Frontal cortex (tissue), 4 donors: ENCODE measurements at places on chromosomes 2 and 18.

DNA sequence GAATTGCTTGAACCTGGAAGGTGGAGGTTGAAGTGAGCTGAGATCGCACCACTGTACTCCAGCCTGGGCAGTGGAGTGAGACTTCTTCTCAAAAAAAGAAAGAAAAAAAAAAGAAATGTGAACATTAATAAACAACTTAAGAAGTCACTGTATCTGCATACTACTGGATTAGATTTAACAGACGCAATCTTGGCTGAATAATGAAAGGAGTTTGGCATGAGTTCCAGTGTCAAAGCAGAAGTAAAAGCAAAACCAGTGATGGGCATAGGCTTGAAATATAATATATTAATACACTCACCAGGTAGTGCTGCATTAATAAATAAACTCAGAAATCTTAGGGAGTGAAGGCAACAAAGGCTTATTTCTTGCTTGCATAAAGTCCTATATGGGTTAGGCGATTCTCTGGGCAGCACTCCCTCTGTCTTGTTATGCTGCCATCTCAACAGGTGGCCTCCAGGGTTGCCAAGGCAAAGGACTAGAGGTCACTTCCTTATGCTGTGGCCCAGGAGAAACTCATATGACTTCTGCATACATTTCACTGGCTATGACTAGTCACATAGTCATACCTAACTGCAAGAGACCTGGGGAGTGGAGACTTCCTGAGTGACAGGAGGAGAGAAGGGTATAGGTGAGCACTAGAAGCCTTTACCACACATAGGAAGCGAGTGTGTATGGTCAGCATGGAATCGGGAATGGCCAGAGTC is 296.2 kb upstream of the SPRED2 start:
- no peak for DNase-seq

- peak; percentile 46 for DNase-seq
These were observed 37.5 kb downstream of the ACVR1 start for GRCh38 chr2:157838442-157839161.

- no peak for DNase-seq
These were observed 38.6 kb downstream of the SNORC start for GRCh38 chr2:232908695-232909094.

GRCh38 chr2:50491541-50492476 is 540.1 kb downstream of the NRXN1 start:
- DNase-seq = peak; percentile 24

- DNase-seq = no peak
These were observed 17.4 kb downstream of the FARP2 start for GRCh38 chr2:241373446-241373845.

GRCh38 chr18:45670281-45670962 is 53.6 kb upstream of the SLC14A1 start:
- DNase-seq = no peak

GRCh38 chr2:233972941-233973575 is 55.9 kb downstream of the TRPM8 start:
- DNase-seq = no peak

GRCh38 chr2:151315381-151315903 is 26.0 kb upstream of the NMI start:
- no peak for DNase-seq

GRCh38 chr2:75375646-75376582 is 176.6 kb upstream of the TACR1 start:
- no peak for DNase-seq

- DNase-seq = no peak
These were observed 90.3 kb upstream of the MAP3K20 start for GRCh38 chr2:172985139-172985892.

DNA sequence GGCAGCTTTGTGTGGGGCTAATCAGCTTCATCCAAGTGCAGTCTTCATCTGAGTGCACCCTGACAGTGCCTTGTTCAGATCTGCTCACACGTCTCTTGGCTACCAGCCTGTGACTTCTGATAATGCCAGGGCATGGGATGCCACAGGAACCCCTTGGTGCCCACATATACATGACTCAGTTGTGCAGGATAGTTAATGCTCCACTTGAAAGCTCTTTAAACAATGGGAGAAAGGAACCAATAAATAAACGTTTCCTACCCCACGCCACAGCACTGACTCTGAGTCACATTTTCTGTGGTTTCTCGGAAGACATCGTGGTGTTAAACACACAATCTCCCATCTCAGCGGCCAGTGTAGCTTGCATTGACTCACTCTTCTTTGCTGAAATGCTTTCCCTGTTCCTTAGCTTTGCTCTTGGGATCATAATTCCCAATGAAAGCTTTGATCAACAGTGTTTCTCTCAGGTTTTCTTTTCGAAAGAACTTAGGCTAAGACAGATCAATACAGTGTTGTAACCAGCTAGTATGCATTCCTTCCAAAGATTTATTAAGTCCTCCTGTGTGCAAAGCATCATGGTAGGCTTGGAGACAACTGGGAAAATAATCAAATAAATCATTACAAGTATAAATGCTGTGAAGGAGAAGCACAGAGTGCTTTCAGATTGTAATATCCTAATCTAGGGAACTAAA is 142.0 kb downstream of the COPS8 start:
- DNase-seq = no peak

DNA sequence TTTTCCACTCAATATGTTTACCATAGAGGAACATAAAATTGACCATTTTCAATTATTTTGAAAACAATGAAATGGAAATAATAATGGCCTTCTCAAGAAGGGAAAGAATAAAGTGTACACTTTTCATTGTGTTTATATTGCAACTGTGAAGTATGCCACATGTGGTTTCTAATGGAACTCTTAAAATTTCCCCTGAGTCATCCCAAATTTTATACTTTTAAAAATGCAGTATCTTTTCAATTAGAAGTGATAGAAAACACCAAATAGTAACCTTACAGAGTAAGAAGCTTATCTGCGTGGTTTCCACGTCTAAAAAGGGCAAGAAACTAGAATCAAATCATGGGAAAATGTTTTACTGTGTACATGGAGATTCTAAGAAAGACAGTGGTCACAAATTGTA is 70.0 kb downstream of the SCG2 start:
- no peak for DNase-seq

- no peak for DNase-seq
These were observed 115.0 kb upstream of the GLS start for GRCh38 chr2:190765386-190766173.

GRCh38 chr2:12363569-12363968 is 353.2 kb upstream of the TRIB2 start:
- no peak for DNase-seq

GRCh38 chr2:134107402-134107801 is 146.5 kb upstream of the MGAT5 start:
- no peak for DNase-seq

DNA sequence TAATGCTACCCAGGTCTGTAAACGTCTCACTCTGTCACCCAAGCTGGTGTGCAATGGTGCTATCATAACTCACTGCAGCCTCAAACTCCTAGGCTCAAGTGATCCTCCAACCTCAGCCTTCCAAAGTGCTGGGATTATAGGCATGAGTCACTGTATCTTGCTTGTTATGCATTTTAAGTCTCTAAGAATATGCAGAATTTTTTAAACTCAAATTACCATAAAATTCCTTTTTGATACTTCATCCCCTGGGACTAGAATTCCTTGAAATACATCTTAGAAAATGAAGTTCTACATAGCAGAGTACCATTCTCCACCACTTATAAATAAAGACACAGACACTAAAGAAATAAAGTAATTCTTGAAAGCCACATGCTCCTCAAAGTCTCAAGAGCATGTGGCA is 30.2 kb upstream of the LRATD1 start:
- no peak for DNase-seq

DNA sequence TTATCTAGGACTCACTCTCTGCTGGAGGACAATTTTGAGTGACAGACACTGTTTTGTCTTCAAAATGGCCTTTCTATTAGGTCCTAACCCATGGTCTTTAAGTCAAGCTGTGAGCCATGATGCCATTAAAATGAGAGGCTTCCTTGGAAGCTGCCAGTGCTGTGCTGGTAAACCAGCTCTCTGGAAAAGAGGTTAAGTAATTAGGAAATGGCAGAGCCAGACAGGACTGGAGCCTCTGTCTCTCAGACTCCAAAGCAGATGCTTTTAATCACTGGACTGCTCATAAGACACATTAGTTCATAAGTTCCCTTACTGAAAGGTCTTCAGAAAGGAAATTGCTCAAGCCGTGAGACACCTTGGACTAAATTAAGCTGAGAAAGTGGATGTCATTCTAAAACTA is 25.8 kb upstream of the LHCGR start:
- no peak for DNase-seq

DNA sequence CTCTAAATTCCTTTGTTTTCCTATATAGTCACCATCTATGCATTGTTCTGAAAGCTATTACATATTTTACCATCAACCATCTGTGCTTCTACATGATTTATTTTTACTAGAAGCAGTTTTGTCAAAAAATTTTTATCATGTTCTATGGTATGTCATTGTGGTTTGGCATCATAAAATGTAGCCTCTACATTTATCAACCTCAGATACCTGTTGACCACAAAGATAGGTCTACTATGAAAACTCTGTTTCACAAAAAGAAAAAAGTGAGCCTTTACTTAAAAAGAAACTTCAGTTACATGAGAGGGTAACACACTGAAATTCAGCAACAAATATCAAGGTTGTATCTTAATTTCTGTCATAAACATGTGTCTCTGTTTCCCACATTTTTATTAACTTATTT is 3.7 kb downstream of the BCL2 start:
- no peak for DNase-seq

GRCh38 chr2:240639566-240639965 is 14.3 kb downstream of the GPR35 start:
- DNase-seq = no peak

DNA sequence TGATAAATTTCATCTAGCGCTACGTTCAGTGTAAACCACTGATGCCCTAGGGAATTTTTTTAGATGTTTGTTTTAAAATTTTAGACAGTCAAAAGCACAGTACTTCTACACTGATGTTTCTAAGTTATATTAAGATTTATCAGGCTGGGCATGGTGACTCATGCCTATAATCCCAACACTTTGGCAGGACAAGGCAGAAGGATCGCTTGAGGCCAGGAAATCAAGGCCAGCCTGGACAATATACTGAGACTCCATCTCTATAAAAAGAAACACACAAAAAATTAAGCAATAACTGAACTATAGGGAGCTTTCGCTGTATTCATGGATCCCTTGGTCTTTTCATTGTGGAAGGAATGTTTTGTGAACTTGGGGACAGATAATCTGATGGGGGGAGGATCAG is 50.6 kb upstream of the MAPRE2 start:
- no peak for DNase-seq

GRCh38 chr2:191582355-191582754 is 95.6 kb upstream of the NABP1 start:
- no peak for DNase-seq

DNA sequence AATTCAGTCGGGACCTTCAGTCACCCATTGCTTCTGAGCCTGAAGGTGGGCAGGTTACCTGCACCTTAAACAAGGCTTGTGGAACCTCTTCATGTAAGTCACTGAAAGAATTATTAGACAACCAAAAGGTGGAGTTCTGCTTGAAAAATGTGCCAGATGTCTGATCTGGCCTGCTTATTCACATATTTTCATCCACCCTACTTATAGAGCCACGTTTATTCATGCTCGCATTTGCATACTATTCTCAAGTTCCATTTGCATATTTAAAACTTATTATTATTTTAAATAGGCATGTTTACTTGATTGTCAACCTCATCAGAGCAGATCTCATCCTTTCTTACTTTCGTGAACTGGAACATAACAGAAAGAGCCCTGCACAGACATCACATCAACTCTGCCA is 140.0 kb upstream of the NABP1 start:
- no peak for DNase-seq

DNA sequence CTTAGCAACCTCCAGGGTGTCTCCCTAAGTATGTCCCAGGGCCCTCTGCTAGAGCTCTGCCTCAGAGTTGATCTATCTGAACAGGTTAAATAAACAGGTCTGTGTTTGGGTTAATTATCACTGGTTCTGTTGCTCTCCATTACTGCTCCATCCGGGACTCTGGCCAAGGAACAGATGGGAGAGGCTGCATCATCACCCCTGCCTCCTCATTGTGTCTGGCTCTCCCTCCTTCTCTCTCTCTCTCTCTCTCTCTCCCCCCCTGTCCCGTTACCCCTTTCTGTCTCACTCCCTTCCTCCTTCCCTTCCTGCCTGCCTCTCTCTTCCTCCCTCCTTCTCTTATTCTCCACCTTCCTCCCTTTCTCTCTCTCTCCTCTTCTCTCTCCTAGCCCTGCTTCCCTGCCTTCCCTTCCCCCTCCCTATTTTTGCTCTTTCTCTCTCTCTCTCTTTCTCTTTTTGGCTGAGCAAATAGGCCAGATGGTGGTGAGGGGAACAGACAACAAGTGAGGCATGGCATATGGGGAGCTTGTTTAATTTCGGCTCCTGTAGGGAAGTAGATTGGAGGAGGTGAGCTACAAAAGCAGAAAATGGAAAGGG is 62.1 kb downstream of the SETBP1 start:
- no peak for DNase-seq

DNA sequence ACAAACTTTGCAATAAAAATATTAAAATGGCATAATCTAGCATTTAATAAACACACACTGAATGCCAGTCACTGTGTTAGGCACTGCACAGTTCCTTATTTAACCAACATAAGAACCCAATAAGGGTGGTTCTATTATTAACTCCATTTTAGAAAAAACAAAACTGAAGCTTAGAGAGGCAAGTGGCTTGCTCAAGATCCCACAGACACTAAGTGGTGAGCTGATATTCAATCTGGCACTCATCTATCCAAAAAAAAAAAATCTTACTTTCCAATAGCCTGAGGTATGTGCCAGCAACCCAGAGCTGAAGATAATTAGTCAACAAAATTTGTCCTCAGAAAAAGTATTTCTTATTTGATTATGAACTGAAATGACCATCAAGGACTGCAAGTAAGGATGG is 799 bp downstream of the CYTIP start:
- DNase-seq = no peak

DNA sequence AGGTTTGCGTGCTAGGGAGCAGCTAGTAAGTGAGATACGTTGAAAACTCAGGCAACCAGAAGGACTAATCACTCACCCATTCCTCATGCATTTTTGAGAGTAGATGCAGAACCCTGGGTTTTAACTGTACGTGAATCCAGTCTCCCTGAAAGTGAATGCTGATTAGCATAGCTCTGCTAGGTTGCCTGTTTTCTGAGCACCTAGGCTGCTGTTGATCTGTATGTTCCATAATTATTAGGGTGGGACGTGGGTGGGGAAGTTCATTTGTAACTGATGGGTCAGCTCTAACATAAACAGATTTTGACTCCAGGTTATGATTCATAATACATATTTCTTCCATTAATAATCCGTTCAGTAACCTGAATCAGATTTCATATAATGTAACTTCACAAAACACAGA is 379.0 kb upstream of the FANCL start:
- DNase-seq = no peak

GRCh38 chr2:74045454-74045853 is 60.7 kb downstream of the TET3 start:
- DNase-seq = no peak

- no peak for DNase-seq
These were observed 224.9 kb upstream of the BOD1L2 start for GRCh38 chr18:56921896-56922480.

- DNase-seq = no peak
These were observed 264.6 kb downstream of the RBM43 start for GRCh38 chr2:150997066-150997465.
